ENCODE measurements at places on chromosomes 5 and 9. TPM values are rescaled to one million over a fixed set of nuclear protein-coding genes. Genes with fewer than 3 reads are reported as not detected.

GRCh38 chr5:118070041-118070440 is 918.3 kb downstream of the DTWD2 start:
- no peak for DNase-seq

GRCh38 chr5:88830567-88830966 is 52.4 kb downstream of the MEF2C start:
- no peak for DNase-seq

- DNase-seq = no peak
Observed at GRCh38 chr5:139708434-139708861, 60.3 kb downstream of the CXXC5 start.

- no peak for DNase-seq
Observed at GRCh38 chr5:172659570-172659908, 18.5 kb downstream of the NEURL1B start.

DNA sequence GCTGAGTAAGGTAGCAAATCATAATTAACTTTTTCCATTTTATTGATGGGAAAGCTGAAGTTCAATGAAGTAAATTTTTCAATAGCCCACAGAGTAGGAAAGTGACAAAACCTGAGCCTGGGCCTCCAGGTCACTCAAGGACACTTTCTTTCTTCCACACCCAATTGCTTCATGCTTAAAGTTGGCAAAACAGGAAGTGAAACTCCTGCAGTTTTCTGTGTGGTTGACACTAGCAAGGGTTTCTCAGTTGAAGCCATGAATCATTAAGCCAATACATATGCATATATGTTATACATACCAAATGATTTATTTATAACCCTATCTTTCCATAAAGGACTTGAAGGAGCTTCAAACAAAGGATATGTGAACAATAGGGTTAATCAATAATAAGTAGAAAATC is 13.9 kb downstream of the TLR4 start:
- DNase-seq = no peak

DNA sequence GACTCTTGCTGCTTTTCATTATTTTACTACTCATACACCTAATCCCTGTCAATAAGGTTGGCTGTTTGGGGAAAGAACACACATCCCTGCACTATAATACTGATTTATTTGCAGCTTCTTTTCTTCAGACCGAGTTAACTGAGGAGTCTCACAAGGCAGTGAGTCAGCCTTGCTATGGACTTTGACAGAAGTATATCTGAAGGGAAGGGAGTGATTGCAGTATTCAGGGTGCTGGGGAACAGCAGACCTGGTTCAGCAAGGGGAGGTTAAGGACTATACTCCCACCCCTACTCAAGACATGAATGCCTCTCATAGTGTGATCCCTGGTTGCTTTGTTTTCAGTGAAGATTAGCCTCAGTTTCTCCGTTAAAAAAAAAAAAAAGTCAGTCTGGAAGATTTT is 99.8 kb downstream of the TLE4 start:
- no peak for DNase-seq

GRCh38 chr5:33494466-33494865 is 53.7 kb downstream of the TARS1 start:
- no peak for DNase-seq

GRCh38 chr5:16456103-16456832 is 9.3 kb downstream of the ZNF622 start:
- DNase-seq = no peak

DNA sequence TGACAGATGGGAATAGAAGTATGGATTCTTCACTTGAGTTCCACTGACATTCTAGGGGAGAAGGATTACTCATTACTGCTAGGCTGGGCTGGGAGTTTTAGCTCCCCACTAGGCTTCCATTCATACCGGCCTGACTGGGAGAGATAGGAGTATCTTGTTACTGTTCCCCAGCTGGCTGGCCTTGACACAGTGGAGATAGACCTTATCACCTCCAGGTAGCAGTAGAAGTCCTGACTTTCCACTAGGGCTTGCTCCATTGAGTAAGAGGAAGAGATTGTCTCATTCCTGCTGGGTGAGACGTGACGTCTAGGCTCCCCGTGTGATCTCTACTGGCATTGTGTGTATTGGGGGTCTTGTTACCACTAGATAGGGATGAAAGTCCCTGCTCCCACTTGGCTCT is 156.4 kb downstream of the CACNA1B start:
- peak; percentile 37 for DNase-seq

GRCh38 chr5:115190388-115190787 is 20.7 kb upstream of the TRIM36 start:
- DNase-seq = no peak

DNA sequence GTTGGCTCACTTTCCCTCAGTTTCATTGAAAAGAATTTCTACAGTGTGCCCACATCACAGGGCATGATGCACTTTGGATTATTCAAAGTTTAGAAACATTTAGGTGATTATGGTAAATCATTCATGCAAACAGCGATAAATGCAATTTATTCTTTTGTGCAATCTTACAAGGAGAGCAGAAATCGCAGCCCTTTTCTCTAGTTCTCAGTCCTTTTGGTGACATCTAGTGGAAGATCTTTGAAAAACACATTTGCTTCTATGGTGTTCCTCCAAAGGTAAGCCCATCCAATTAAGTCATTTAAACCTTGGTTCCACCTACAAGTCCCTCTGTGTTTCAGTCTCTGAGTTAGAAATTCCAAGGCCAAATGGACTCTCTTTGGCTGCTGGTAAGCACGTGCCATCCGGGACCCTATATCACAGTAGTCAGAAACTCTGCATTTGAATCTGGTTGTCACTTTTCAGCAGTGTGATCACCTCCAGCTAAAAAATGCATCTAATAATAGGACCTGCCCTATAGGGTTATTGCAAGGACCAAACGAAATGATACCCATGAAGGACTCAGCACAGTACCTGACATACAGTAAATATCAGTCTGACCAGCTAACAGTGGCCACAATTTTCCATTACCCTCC is 66.4 kb downstream of the MACROH2A1 start:
- DNase-seq = no peak

Gene ST8SIA4
- total RNA-seq = 18.0 TPM

Gene CCDC152
- not detected for total RNA-seq
